ENCODE measurements at places on chromosomes 7 and 10.
A peak's percentile ranks its signal among the peaks of the same experiment; 100 is the strongest.

DNA sequence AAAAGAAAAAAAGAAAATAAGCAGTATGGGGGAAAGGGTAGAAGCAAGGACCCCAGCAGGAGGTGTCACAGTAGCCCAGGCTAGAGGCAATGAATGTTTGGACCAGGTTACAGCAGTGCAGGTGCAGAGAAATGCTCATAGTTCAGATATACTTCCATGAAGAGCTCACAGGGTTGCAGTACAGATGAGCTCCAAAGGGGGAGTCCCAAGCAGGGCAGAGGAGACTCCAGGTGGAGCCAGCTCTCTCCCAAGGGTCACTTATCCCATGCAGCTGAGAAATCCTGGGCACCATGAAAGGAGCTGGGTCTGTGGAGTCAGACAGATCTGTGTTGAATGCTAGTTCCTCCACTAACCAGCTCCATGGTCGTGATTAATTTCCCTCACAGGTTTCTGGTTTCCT lies 174.9 kb downstream of the C7orf25 start:
- no peak for DNase-seq

DNA sequence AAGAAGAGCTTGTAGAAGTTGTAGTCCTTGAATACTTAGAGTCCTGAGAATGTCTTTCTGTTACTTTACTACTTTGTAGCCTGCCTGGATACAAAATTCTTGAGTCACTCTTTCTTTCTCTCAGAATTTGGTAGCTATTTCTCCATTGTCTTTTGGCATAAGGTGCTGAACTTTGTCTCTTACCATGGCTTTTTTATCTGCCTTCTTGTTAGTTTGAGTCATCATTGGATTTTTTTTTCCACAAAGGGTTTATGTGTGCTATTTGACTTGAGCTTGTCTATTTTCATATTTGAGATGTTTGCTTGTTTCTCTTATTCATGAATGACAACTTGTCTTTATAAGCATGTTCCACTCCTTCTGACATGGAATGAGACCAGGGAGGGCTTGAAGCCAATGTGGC lies 74.5 kb upstream of the EXOC6 start:
- DNase-seq, result no peak

DNA sequence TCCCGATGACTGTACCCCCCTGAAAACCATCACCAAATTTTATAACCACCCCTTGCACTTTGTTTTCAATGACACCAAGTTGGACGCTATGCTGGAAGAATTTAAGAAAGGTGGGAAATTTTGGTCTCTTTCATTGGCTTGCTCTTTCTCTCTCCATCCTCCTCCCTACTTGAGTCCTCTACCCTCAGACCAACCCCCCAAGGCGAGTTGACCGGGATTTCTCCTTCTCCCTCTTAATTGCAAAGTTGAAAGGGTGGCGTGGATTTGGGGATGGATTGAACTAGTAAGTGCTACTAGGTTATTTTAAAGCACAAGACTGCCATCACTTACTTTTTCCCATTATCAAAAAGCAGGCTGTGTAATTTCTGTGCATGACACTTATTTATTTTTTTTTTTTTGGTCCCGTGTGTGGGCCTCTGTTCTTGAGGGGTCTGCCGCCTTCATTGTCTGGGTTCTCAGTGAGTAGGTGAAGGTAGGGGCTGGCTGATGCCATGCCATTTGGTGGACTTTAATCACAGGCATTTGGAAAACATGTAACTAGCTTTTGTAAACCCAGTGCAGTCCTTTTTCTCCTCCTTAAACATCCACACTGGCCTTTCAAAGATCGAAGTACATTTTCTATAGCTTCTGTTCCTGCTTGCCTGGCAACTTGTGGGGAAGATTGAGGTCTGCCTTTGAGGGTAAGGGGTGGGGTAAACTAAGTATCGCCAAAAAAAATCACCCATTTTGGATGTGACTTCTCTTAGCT lies 2.1 kb downstream of the CNNM2 start:
- no peak for DNase-seq

DNA sequence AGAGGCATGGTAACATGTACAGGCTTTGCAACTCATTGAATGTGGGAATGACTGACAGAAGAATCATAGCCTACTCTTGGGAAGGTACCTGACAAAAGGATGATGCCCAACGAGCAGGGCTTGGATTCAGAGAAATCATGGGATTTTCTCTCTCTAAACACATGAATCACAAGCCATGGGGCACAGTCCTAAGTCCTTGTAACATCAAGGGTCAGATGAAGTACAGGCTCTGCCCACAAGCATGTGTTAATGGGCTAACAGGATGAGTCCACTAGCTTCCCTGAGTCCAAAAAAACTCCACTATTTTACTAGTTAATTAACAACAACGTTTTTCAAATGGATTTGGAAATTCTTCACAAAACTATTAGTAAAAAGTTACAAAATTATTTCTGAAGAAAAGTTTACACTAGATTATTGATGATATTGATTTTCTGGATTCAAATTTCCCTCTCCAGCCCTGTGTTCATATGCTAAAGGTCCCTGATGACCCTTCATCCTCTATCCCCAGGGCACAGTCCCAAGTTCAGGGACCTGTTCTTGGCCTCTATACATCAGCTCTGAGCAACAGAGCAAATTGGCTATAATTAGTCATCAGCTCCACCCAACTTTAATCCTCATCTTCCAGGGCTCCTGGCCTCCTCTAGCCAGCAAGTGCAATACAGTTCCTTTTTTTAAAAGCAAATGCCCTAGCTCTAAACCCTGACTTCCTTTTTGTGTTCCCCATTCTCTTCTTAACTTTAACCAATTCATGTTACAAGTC lies 99.8 kb downstream of the GSAP start:
- peak; percentile 42 for DNase-seq

DNA sequence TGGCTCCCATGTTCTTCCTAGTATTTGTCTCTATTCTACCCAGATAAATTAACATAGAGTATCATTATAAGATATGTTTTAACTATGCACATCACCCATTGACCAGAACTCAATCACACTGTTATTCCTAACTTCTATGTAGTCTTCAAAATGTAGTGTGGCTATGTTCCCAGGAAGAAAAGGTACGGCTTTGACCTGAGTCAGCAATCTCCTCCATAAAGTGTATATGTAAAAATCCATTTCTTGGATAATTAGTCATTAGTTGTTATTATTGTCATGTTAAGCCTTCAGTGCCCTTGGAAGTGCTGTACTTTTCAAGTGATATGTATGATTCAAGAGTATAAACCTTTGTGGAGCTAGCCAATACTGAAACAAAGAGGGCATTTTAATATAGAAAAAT lies 444.0 kb upstream of the ZWINT start:
- no peak for DNase-seq

GRCh38 chr7:28956608-28957063 lies 1.5 kb downstream of the TRIL start:
- DNase-seq, result no peak

- peak; percentile 76 for DNase-seq
Observed at GRCh38 chr10:6086375-6087233, 2.2 kb upstream of the RBM17 start.

- DNase-seq, result no peak
Observed at GRCh38 chr7:91731976-91732375, 148.5 kb downstream of the MTERF1 start.

DNA sequence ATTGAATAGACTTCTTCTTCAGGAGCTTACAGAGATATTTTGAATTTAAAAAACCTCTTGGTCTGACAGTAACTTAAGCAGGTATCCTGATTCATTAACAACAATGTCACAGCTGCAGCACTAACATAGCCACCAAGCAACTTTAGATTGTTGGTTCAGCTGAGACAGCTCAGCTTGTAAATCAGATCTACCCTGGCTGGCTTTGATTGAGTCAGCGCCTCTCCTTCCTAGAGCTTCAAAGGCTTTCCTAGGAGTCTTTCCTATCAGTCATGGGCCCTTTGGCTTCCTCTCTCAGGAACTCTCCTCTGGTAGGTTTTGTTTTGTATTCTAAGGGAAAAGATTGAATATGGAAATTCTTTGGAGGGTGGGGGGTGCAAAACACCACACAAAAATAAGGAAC lies 70.7 kb upstream of the STEAP4 start:
- peak; percentile 48 for DNase-seq

DNA sequence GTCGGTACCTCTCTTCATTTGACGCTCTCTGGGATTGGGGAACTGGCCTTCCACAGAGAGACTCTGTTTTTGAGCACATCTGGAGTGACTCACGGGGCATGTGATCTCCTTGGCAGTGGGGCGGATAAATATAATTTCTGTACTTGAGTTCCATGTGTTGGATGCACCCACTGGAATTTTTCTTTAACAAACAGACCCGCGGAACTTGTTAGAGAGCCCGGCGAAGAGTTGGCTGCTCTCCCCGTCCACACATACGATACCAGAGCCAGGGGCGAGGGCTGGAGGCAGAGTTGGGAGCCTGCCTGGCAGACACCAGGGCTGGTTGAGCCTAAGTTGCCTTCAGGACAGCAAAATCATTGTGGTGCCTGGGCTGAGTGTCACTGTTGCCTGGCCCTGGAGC lies at the start of gene FAM180A:
Gene FAM180A (minus strand): TSS at position 44 of the 400 bp plus-strand sequence. CDS start 233 bp downstream, outside the sequence.
- DNase-seq, result no peak

- DNase-seq, result no peak
Observed at GRCh38 chr10:119535837-119536507, 6.5 kb downstream of the RGS10 start.

DNA sequence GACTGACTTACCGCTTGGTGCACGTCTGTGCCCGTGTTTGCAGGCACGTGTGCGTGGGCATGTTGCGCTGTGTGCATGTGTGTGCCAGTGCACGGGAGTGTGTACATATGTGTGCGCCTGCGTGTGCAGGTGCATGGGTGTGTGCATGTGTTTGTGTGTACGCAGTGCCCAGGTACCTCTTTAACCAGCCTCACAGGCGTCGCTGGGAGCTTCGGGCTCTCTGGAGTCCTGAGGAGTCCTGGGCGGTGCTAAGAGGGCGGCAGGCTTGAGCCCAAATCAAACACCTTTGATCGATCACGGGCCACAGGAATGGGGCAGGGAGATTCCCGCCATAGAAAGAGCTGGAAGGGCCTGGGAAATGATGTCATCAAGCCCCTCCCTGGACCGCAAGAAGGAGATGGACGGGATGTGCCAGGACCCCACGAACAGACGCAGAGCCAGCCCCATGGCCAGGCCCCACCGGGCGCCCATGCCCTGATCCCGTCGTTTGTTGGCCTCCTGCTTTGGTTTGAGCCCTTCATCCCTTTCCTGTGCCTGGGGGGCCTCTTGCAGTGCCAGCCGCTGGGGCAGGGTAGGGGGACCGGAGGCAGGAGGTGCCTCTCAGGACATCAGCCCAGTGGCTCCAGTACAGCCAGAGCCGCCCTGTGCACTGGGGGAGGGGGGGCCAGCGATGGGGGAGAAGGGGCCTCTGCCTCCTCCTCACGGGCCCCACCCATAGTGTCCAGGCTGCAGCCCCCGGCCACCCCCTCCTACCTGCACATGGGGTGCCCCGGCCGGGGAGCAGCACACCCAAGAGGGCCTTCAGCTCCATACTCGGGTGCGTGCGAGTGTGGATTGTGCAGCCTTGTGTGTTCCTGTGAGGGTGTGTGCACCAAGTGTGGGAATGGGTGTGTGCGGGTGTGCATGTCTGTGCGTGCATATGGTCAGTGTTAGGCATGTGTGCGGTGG lies 5.8 kb downstream of the KNDC1 start:
- DNase-seq, result no peak

- DNase-seq, result no peak
Observed at GRCh38 chr7:103936558-103936957, 52.9 kb downstream of the RELN start.

GRCh38 chr7:39910108-39910869 lies 39.8 kb upstream of the CDK13 start:
- no peak for DNase-seq

GRCh38 chr7:157932498-157933218 lies 595.9 kb downstream of the DNAJB6 start:
- DNase-seq, result peak; percentile 59
